ENCODE measurements at places on chromosomes 4 and X.

- no peaks in the 10 kb centered on the region for H3K36me3 ChIP-seq
- DNase-seq, result no peak
- no peak overlapping the region for H3K4me3 ChIP-seq
- H3K4me1 ChIP-seq, result no peaks in the 10 kb centered on the region
- H3K27me3 ChIP-seq, result peaks cover 10% of the 10 kb centered on the region
Measured at GRCh38 chrX:17602245-17602644, 135.0 kb upstream of the SCML1 start.

- H3K27ac ChIP-seq, result no peak overlapping the region
- no peaks in the 10 kb centered on the region for H3K27me3 ChIP-seq
- H3K4me3 ChIP-seq, result no peak overlapping the region
- no peak for DNase-seq
- no peaks in the 10 kb centered on the region for H3K36me3 ChIP-seq
Measured at GRCh38 chr4:4717692-4718091, 141.8 kb upstream of the MSX1 start.

GRCh38 chrX:153874366-153875125 lies 11.4 kb downstream of the L1CAM start:
- H3K27ac ChIP-seq, result no peak overlapping the region
- H3K27me3 ChIP-seq, result peaks cover 15% of the 10 kb centered on the region

DNA sequence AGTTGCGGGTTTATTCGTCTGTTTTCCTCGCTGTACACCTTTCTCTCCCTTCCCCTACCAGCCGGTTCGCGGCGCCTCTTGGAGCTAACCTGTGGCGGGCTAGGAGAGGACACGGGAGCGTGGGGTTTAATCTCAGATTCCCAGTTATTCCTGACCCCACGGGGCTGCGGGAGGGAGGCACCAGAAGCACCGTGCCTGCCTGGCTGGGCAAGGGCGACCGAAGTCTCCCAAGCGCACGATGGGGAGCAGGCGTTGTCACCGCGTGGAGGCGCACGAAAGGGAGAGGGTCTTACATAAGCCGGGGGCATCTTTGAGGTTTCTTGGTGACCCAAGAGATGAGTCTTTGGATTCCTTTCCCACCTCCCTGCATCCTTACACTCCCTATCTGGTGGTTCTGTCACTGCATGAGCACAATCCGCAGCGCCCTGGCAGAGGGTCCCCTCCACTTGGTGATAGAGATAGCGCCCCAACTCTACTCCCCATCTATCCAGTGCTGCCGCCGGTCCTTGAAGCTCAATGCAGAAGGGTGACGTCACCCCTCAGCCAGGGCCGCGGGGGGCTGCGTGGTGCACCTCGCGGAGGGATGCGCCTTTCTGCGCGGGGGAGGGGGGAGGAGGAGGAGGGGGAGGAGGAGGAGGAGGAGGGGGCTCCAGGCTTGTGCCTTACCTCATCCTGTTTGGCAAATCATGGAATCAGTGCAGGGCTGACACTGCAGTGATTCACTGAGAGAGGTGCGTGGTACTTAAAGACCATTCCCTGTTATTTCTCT lies 793 bp downstream of the TSPAN7 start:
- peak overlapping the region; percentile 67 for H3K27ac ChIP-seq
- peaks cover 3% of the 10 kb centered on the region for H3K4me1 ChIP-seq
- DNase-seq, result no peak
- no peaks in the 10 kb centered on the region for H3K27me3 ChIP-seq

DNA sequence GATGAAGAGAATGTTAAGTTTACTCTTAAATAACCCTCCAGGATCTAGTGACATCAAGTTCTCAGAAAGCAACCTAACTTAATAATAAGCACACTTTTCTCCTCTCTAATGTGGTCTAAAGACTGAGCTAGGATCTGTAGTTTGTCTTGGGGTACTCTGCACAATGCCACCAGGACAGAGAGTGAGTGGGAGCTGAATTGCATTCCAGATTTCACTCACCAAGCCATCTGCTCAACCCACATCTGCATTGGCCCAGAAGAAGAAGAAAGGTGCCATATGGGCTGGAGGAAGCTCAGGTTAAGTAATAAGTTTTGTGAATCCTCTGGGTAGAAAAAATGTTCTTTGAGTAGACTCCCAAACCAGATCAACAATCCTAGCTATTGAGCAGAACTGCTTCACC lies 384.6 kb downstream of the PPP3CA start:
- no peak overlapping the region for H3K4me3 ChIP-seq
- H3K4me1 ChIP-seq, result no peaks in the 10 kb centered on the region
- no peak for DNase-seq
- H3K27me3 ChIP-seq, result no peaks in the 10 kb centered on the region
- no peaks in the 10 kb centered on the region for H3K36me3 ChIP-seq

DNA sequence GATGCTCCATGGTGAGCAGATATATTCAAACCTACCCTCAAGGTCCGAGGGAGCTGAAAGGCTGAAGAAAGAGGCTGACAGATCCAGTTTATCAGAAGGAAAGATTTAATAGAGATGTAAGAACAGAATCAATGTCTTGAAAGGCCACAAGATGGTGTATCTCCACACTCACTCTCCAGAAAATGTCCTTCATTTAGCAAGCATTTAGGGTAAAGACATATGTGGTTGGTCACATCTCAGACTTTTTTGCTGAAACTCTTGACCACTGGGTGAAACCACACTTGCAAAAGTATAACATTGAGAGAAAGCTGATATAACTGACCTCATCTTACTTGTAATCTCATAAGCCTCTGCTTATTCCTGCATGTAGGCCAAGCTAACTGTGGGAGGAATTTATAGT lies 745.8 kb upstream of the GALNTL6 start:
- no peaks in the 10 kb centered on the region for H3K36me3 ChIP-seq
- no peaks in the 10 kb centered on the region for H3K4me1 ChIP-seq
- DNase-seq, result no peak
- H3K4me3 ChIP-seq, result no peak overlapping the region
- no peak overlapping the region for H3K27ac ChIP-seq

All from effector memory CD8-positive, alpha-beta T cell (primary cell).